ENCODE measurements at places on chromosomes 4 and X.
A peak's percentile ranks its signal among the peaks of the same experiment; 100 is the strongest.

GRCh38 chr4:88908003-88908402 lies 149.0 kb downstream of the FAM13A start:
- no peak for DNase-seq

DNA sequence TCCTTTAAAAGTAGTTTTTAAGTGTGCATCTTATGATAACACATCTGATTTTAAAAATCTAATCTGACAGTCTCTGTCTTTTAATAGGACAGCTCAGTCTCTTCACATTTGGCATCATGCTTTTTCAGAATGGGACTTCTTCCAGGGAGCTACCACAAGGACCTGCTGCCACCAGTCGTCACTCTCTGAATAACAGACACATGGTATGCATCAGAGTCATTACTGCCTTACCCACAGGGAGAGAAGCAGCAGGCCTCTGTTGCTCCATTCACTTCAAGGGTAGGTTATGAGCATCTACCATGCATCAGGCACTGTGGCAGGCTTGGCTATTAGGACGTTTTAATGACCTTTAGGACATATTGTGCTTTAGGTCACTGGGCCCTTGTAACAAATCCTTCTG lies 50.0 kb upstream of the AFAP1 start:
- DNase-seq: no peak

DNA sequence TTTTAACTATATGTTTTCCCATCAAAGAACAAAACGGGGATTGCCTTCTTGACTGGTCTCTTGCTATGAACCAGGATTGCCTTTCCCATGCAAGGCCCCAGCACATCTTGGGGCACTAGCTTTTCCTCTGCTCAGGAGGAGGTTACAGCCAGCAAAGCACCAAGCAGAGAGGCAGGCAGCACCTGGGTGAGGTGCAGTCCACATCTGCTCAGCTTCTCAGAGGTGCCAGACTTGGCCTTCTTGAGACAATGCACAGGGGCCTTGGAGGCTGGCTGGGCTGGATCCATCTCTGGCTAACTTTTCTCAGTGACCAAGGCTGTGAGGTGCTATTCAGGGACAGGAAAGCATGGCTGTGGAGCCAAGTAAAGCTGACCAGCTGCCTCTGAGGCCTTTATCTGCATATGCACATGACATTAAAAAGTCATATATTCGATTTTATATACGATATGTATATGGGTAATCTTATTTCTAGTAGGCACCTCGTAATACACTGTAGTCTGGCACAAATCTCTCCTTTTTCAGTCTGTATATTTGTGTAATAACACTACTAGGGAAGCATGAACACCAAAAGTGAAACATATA lies 86.9 kb downstream of the CC2D2A start:
- no peak for DNase-seq

- DNase-seq: no peak
These were observed 49.6 kb downstream of the FBXL5 start for GRCh38 chr4:15605537-15605936.

DNA sequence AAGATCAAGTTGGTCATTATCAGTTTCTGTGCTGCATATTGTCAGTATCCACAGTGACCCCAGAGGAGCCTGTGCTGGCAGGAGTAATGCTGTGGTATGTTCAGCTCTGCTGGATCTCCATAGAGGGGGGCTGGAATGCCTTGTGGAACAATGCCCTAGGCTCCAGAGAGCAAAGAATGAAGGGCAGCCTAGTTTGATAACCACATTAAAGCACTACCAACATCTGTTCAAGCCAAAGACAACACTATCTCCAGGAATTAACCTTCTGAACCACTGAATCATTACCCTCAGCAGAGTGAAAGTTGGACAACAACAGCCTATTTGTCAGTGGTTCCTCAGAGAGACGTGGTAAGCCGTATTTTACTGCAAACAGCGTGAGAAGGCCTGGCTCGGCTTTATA lies 192.3 kb upstream of the CXorf66 start:
- no peak for DNase-seq

DNA sequence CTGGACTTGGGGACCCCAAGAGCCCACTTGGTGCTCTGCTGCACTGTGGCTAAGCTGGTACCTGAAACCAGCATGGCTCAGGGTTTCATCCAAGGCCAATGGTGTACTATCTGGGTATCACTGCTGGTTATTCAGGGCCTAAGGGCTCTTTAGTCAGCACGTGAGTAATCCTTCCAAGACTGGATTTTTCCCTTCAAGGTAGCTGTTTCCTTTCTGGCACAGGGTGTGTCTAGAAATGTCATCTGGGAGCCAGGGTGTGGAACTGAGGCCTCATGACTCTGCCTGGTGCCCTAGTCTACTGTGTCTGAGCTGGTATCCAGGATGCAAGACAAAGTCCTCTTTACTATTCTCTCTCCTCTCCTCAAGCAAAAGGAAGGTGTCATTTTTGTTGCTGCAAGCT lies 99.0 kb upstream of the QRFPR start:
- DNase-seq: peak; percentile 2

- no peak for DNase-seq
These were observed 5.0 kb downstream of the LNX1 start for GRCh38 chr4:53586121-53586816.
